ENCODE measurements at places on chromosomes 7 and 10. TPM values are rescaled to one million over a fixed set of nuclear protein-coding genes. Genes with fewer than 3 reads are reported as not detected.

Gene CFAP43
- 0.35 TPM for polyA plus RNA-seq

Gene HERC4
- 7.5 TPM for polyA plus RNA-seq

Gene DIP2C
- polyA plus RNA-seq, result 6.1 TPM

Gene FAM25G
- not detected for polyA plus RNA-seq

Gene FBXO24
- 0.83 TPM for polyA plus RNA-seq

Gene CUBN
- 0.08 TPM for polyA plus RNA-seq

Gene PTPRN2
- polyA plus RNA-seq, result 2.6 TPM

Gene STEAP2
- 13.4 TPM for polyA plus RNA-seq

Gene TBX20
- polyA plus RNA-seq, result 0.08 TPM

Gene ELAPOR2
- polyA plus RNA-seq, result 11.2 TPM

Measured in H1 (cell line).